Fibroblast of gingiva (primary cell): ENCODE measurements at places on chromosomes 4 and X.

- DNase-seq = no peak
Measured at GRCh38 chr4:1055721-1056590, 44.5 kb downstream of the FGFRL1 start.

- DNase-seq = peak; percentile 27
Measured at GRCh38 chrX:28189011-28189410, 207.8 kb upstream of the DCAF8L1 start.

GRCh38 chr4:6008092-6008551, 10.1 kb downstream of the C4orf50 start:
- DNase-seq = no peak

- DNase-seq = no peak
Measured at GRCh38 chr4:2290488-2290887, 28.6 kb upstream of the MXD4 start.

GRCh38 chr4:59841698-59842097, 1358.4 kb upstream of the ADGRL3 start:
- DNase-seq = no peak

- DNase-seq = no peak
Measured at GRCh38 chrX:105645667-105646357, 176.5 kb upstream of the NRK start.

- DNase-seq = no peak
Measured at GRCh38 chr4:38740303-38740702, 42.5 kb downstream of the TLR10 start.

DNA sequence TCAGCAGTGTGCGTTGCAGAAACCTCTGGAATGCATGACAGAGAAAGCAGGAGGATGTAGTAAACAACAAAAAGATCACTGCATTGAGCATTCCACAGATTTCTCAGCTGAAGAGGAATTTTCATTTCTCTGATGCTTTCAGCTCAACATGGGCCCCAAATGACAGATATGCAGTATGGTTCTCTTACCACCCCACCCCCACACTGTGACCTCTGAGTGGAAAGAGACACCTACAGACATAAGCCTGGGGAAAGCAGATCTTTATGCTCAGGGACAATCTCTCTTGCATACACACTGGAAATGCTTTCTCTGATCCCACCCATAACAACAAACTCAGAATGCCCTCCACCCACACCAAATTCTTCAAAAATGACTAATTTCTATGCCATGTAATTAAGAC, 983.7 kb upstream of the LCORL start:
- DNase-seq = no peak

- DNase-seq = no peak
Measured at GRCh38 chr4:90237751-90238530, 110.7 kb downstream of the CCSER1 start.

- DNase-seq = peak; percentile 1
Measured at GRCh38 chrX:41664908-41665307, 23.9 kb upstream of the GPR34 start.

DNA sequence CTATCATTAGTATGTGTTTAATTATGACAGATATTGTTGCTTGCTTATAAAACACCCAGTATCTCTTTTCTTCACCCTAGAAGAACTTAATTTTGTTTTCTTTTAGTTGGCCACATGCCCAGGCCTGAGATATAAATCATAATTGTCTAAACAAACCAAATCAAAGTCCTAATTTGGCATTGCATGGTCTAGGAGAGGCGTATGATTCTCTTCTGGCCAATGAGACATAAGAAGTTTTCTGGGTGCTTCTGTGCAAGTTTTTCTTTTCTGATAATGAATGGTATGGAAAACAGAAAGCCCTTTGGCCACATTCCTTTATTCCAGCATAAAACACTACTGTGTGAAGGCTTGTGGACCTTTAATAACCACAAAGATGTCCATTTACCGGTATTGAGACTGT, 192.9 kb upstream of the CTSO start:
- DNase-seq = no peak

DNA sequence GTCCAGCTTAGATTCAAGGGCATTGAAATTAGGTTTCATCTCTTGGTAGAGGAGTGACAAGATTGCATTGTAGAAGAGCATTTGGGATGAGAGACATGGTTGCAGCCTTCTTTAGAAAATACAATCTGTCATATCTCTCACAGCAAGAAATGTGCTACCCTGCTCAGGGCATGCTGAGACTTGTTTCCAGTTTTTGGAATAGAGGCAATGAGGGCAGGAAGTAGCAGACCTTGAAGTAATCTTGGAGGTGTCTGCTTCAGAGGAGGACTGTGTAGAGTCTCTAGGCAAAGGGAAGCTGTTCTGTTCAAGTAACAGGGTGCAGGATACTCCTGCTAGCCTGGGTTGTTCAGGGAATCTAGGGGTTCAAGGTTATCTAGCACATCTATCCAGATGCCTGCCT, 116.1 kb upstream of the ZNF827 start:
- DNase-seq = no peak

DNA sequence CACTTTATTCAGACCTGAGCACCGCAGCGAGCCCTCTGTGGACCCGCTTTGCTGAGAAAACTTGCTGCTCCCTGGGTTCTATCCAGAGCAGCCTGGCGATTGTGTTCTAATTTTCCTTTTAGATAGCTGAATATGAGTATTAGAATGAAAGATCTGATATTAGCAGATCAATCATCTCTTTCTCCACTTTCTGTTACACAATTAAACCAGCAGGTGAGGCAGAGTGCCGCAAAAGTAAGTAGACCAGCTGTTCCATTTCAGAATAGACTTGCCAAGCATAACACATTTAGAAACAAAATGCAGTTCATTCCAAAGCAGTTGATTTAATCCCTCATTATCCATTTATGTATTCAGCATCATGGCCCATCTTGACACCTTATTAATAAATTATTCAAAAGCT, 58.6 kb downstream of the PALLD start:
- no peak for DNase-seq

DNA sequence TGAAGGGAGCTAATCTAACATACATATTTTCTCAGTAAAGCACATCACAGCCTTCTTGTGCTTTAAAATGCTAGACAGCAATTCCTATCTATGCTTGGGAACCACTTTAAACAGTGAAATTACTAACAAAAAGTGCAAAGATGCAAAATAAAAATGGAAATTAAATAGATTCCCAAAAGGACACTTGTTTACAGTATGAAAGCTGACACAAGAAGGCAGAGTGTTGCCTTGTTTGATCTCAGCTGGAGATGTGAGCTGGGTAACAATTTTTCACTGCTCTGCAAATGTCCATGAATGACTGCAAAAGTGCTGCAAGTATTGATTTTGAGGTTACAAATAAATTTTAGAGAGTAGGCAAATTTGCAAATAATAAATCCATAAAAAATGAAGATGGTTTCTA, 22.3 kb downstream of the GRIA2 start:
- DNase-seq = no peak

DNA sequence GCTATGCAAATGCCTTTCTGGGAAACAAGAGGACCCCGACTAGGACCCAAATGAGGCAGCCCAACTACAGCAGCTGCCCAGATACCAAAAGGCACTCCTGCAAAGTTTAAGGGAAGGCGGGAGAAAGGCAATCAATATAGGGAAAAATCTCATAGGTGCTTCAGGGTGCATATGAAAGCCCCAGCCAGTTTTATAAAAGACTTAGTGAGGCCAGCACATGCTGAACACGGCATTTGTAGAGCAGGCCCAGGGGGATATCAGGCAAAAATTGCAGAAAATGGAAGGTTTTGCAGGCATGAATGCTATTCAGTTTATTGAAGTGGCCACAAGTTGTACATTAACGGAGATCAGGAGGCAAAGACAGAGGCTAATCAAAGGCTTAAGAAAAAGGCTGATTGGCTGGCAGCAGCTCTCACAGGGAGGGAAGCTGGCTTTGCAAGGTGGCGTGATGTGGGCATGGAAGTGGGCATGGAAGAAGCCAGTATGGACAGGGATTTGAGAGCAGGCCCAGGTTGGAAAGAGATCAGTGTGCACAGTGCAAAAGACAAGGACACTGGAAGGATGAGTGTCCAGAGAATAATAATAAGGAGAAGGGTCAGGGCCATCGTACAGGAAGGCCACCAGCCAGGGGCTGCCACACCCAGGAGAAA, 37.7 kb upstream of the UGT2B7 start:
- no peak for DNase-seq

DNA sequence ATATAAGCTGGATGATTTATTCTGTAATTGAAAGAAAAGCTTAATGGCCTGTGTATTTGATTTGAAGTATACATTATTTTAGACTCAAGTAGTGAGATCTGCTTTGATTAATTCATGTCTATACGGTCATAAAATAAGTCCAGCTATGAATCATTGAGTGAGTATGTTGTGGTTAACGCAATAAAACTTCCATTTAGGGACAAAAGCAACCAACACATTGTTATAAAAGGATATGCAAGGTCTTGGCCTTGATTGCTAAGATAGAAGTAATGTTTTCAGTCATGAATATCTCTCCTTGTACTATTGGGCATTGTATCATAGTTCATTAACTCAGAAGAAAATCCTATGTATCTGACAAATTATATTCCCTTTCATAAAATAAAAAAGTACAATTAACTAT, 162.1 kb downstream of the EPHA5 start:
- peak; percentile 50 for DNase-seq

GRCh38 chrX:77597090-77597489, 149.9 kb downstream of the FGF16 start:
- peak; percentile 16 for DNase-seq

DNA sequence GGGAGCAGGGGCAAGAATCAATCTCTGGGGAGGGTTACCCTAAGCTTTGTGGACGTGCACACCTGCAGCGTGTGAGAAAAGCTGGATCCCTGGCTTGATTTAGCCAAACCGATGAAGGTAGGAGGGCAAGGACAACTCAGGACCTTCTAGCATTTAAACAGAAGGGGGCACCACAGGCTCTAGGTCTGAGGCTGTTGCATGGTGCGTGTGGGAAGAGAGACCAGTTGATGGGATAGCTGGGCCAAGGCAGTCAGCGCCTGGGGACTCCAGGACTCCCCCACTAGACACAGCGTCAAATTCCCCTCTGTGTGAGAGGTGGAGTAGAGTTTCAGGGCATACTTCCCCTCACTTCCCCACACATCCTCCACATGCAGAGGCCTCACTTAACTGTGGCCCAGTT, 4.3 kb downstream of the GABRQ start:
- DNase-seq = no peak

- DNase-seq = no peak
Measured at GRCh38 chrX:129316461-129316860, 206.8 kb downstream of the SMARCA1 start.

- DNase-seq = no peak
Measured at GRCh38 chr4:101871962-101872676, 81.6 kb downstream of the BANK1 start.

DNA sequence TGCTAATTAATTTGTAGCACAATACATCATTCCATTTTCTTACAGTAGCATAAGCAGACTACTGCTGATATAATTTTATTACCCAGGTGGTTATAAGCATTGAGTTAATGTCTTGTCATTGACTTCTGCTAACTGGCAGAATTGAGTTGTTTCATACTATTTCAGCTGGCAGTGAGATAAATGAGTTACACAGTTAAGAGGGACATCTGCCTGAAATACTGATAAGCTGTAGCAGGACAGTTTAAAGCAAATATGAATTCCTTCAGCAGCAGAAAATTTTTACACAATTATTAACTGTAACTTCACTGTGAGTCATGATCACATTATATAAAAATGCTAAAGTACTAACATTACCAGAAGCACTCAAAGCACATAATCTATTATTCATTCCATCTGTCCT, 326.8 kb downstream of the INPP4B start:
- DNase-seq = no peak

DNA sequence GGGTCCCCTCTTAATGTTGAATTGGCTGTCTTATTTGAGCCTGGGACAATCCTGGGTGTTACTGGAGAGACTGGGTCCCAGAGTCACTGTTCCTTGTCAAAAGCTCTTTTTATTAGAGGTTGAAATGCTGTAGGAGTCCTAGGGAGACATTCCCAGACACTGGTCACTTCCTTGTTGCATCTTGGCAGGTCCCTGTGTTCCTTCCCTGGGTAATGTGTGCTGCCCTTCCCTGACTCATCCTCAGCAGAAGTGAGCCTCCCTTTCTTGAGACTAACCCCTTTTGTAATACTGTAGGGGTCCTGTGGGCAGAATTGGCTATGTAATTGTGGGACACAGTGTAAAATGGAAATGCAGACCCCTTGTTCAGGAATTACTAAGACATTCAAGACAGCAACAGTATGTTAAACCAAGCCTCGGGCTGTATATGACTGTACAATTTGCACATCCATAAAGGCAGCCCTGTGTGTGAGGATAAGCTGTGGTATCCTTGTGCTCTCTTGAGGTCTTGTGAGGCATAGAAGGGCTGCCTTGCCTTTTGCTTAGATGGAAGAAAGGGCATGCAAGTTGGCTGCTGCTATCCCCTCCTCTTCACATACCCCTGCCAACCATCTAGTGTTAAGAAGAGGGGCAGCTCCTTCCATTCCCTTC, 53.5 kb downstream of the DCLK2 start:
- DNase-seq = peak; percentile 49

DNA sequence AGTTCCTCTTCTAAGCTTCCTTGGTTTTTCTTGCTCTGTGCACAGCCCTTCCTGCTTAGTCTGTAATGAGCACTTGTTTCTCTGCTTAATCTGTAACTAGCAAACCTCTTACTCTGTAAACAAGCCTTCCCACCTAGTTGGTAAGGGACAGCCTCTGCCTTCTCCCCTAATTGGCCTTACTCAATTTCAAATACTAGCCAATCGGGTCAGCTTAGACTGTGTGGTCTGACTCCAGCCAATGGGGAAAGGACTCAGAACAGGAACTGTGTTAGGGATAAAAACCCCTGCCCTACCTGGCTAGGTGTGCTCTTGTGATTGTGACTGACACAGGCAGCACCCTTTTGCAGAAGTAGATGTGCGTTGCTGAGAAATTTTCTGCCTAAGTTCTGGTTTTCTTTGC, 136.5 kb upstream of the AADAT start:
- DNase-seq = no peak

GRCh38 chrX:47187106-47187677, 6.4 kb upstream of the UBA1 start:
- no peak for DNase-seq

DNA sequence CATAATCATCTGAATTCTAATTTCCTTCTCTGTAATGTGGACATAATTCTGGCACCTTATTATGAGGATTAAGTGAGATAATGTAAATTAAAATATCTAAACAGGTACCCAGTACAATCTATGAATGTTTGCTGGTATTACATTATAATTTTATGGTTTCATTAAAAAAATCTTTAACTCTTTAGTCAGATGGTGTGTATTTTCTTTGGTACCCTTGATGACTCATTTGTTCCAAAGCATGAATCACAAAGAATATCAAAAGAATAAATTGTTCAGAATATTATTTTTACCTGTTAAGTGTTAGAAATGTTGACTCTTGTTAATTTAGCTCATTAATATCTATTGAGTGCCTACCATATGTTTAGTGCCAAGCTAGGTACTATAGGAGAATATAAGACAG, 74.3 kb downstream of the SNX25 start:
- DNase-seq = peak; percentile 24
